ENCODE measurements at places on chromosomes 4 and X.
A peak's percentile ranks its signal among the peaks of the same experiment; 100 is the strongest.

GRCh38 chr4:159052315-159052714, 50.6 kb upstream of the RAPGEF2 start:
- no peak for DNase-seq

- DNase-seq, result no peak
Observed at GRCh38 chr4:11599064-11599463, 170.4 kb upstream of the HS3ST1 start.

GRCh38 chr4:164381859-164382258, 372.1 kb upstream of the SMIM31 start:
- no peak for DNase-seq

GRCh38 chr4:72314869-72315268, 254.2 kb downstream of the ADAMTS3 start:
- peak; percentile 98 for DNase-seq

DNA sequence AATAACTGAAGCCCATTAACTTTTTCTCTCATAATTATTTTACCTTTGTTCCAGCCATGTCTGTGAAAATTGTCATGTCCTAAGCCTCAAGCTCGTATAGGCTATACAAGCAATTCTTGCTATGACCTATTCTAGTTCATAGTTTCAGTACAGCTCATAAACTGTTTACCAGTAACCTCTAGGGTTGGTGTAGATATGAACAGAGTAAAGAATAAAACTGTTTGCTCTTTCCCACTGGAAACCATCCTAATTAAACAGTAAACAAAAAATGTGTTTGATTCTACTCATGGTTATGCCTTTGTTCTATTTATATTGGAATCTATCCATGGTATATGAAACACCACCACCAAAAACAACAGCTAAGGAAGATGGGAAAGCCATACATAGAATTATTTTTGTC, 1444.0 kb upstream of the PCDH7 start:
- no peak for DNase-seq

DNA sequence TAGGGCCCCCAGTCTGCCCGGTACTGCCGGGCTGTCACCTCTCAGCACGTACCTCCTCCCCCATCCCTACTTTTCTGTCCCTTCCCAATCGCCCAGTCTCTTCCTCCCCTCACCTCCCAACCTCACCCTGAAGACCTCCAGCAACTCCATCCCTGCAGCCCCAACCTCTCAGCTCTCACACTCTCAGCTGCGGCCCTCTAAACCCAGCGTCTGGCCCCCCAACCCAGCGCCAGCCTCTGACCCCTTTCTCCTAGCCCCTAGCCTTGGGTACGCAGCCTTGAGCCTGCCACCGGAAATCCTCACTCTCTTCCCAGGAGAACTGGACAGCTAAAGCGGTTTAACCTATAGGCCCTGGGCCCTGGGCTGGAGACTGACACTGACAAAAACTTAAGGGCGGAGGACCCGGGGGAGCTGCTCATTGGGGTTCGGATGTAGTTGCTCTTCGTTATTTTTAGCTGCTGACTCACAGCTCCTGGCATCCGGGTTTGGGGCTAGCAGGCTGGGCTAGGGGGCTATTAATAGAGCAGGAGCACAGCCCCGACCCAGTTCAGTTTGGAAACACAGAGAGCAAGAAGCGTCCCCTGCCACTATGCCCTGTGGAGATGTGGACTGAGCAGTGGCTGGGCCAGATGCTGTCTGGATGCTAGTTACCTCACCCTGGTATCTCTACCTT, 9.6 kb upstream of the DLG3 start:
- DNase-seq, result peak; percentile 43

All from fibroblast of the aortic adventitia (primary cell).